ENCODE measurements at places on chromosomes 1 and 21.
A peak's percentile ranks its signal among the peaks of the same experiment; 100 is the strongest.

- no peak for DNase-seq
Measured at GRCh38 chr1:241800640-241801039, 47.4 kb upstream of the EXO1 start.

DNA sequence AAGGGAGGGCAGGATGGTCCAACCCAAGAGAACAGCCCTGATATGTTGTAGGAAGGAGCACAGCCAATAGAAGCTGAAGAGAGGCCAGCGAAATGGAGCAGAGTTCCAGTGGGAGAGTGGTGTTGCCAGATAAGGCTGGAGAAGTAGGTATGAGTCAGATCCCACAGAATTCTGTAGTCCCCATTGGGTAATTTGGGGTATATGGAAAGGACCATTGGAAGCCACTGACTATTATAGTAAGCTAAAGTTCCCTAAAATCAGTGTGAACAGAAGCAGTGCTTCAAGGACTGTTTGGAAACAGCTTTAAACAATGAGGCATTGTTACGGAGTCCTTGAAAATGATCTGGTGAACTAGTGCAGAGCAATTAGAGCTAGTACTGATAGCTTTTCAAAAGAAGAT, 63.0 kb downstream of the DISP1 start:
- DNase-seq, result no peak

- no peak for DNase-seq
Measured at GRCh38 chr21:36917471-36918158, 48.9 kb downstream of the HLCS start.

DNA sequence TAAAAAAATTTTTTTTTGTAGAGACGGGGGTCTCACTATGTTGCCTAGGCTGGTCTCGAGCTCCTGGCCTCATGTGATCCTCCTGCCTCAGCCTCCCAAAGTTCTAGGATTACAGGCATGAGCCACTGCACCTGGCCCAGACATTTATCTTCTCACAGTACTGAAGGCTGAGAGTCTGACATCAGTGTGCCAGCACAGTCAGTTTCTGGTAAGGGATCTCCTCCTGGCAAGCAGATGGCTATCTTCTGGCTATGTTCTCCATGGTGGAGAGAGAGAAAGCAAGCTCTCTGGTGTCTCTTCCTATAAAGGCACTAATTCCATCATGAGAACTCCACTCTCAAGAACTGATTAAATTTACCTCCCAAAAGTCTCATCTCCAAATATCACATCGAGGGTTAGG, 57.8 kb upstream of the C1orf185 start:
- DNase-seq, result no peak

DNA sequence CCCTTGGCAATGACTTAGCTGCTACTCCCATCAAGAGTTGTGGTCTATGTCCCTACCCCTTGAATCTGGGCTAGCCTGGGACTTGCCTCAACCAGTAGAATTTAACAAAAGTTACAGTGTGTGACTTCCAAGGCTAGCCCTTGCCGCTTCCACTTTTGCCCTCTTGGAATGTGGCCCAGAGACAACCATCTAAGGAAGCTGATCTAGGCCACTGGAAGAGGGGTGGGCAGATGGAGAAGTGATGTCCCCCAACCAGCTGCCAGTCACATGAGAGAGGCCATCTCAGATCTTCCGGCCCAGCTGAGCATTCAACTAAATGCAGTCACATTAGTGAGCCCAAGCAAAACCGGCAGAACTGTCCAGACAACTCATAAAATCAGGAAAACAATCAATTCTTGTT, 115.1 kb downstream of the TOMM20 start:
- no peak for DNase-seq

- DNase-seq, result peak; percentile 82
Measured at GRCh38 chr1:119873135-119874015, 22.9 kb downstream of the ADAM30 start.

DNA sequence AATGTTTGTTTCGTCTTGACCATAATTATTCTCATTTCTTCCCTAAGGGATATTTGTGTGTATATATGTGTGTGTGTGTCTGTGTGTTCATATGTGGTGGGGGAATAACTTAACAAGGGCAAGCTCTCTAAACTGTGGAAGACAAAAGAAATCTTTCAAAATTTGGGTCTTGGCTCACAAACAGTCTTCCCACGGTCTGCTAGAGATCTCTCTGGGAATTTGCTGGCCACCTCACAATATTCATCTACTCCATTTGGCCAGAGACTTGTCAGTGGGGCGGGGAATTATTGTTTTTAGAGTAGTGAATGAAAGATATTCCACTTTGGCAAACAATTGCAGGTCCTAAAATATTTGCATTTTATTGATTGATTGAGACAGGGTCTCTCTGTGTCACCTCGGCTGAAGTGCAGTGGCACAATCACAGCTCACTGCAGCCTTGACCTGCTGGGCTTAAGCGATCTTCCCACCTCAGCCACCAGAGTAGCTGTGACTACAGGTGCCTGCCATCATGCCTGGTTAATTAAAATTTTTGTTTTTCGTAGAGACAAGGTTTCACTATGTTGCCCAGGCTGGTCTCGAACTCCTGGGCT, 8.0 kb upstream of the EIF2B3 start:
- DNase-seq, result no peak

GRCh38 chr1:93304716-93305138, 41.0 kb upstream of the DR1 start:
- DNase-seq, result peak; percentile 38

- no peak for DNase-seq
Measured at GRCh38 chr1:64891448-64891825, 74.9 kb downstream of the JAK1 start.

DNA sequence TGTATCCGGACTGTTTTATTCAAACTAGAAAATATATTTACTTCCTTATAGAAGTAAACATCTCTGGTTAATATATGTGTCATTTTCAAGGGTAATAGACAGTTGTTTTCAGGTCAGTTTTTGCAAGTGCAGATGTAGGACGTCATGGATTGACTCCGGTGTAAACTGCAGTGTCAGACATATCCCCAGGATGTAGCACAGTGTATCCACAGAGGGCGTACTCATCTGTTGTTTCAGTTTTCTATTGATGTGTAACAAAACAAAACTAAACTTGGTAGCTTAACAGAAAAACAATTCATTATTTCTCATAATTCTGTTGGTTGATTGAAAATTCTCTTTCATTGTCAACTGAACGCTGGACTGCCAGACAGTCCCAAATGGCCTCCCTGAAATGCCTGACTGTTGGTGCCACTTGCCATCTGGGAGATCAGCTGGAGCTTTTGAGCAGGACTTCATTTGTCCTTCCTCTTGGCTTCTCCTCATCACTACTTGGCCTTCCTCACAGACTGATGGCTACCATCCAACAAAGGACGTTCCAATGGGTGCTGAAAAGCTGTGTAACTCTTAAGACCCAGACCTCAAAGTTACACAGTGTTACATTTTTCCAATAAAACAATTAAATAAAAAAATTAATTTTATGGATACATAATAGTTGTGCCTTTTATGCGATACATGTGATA, 181.6 kb downstream of the NCAM2 start:
- no peak for DNase-seq

- no peak for DNase-seq
Measured at GRCh38 chr1:145706086-145706664, 993 bp downstream of the PDZK1 start.

GRCh38 chr1:154193821-154194220, 1.9 kb upstream of the TPM3 start:
- DNase-seq, result no peak

DNA sequence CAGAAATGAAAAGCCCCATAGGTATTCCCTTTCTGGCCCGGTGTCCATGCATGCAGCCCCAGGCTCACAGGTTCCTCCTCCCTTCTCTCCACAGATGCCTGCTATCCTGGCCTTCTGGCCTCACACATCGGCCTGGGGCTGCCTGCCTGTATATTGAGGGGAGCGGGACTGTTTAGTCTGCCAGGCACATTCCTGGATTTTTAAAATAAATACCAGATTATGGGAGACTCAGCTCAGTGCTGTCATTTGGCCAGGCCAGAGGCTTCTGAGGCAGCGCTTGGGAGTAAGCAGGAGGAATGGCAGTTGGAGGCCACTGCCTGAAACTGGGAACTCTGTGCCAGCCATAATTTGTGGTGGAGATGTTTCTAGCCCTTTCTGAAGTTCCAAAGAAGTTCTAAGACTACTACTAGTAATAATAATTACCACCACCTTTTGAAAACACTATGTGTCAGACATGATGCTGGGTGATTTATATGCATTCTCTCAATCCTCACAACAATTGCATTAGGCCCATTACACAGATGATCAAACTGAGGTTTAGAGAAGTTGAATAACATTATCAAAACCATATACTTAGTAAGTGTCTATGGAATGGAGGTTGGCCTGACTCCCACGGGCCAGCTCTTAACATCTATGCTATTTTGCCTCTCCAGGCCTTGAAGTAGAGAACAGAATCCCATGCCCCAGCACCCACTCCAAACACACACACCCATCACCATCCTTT, 107.6 kb downstream of the PLXNA2 start:
- no peak for DNase-seq

DNA sequence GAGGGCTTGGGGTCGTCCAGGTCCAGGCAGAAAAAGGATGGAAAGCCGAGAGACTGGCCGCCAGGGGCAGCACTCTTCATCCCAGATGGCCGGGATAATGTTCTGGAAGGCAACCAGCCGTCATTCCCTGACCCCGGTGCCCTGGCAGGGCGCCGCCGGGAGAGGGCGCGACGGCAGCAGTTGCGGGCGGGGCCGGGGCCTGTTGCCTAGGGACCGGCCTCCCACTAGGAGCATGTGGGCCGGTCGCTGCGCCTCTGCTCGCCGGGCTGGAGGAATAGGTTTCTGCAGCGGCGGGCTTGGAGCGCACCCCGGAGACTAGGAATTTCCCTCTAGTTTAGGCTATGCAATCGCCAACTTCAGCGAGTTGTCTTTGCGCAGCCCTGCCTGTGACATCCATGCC, 11.0 kb downstream of the DMRTB1 start:
- DNase-seq, result peak; percentile 59

DNA sequence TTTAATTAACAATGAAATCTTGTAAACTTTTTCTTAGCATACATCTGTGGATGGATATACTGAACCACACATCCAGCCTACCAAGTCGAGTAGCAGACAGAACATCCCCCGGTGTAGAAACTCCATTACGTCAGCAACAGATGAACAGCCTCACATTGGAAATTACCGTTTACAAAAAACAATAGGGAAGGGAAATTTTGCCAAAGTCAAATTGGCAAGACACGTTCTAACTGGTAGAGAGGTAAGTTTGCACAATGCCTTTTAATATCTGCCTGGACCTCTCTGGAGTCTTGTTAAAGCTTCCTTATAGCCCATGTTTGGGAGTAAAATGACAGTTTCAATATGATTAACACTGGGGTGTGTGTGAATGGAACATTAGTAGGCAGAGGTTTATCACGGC, 51.4 kb downstream of the MARK1 start:
- DNase-seq, result no peak

DNA sequence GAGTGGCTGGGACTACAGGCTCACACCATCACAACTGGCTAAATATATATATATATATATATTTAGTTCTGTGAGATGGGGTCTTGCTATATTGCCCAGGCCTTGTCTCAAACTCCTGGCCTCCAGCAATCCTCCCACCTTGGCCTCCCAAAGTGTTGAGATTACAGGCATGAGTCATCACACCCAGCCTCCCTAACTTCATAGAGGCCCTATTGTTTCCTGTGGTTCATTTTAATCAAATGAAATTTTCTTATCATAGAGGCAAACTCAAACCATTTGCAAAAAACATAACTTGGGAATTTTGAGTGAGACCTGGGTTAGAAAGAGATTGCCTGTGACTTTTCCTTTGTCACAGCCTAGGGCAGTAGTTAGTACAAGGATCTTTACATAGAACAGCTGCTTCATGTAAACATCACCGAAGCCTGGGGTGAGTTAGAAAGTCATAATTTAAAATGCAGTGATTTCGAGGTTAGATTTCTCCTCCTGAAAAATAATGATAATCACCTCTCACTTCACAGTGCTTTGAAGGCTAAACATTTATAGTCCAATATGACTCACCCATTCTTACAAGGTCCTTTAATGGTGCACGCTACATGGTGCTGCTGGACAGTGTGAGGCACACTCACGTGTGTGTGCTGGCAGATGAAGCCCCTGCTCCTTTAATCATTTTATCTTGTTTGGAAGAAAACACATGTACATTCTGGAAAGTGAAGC, 188.9 kb downstream of the RHOU start:
- DNase-seq, result no peak

GRCh38 chr1:75616436-75617433, 5.8 kb upstream of the SLC44A5 start:
- DNase-seq, result no peak

All from GM04504 (cell line).